Myocyte (in vitro differentiated cells): ENCODE measurements at places on chromosomes 16 and 17. TPM values are rescaled to one million over a fixed set of nuclear protein-coding genes. Genes with fewer than 3 reads are reported as not detected.

Gene PRR35
- total RNA-seq: 2.9 and 12.5 TPM in 2 replicates

DNA sequence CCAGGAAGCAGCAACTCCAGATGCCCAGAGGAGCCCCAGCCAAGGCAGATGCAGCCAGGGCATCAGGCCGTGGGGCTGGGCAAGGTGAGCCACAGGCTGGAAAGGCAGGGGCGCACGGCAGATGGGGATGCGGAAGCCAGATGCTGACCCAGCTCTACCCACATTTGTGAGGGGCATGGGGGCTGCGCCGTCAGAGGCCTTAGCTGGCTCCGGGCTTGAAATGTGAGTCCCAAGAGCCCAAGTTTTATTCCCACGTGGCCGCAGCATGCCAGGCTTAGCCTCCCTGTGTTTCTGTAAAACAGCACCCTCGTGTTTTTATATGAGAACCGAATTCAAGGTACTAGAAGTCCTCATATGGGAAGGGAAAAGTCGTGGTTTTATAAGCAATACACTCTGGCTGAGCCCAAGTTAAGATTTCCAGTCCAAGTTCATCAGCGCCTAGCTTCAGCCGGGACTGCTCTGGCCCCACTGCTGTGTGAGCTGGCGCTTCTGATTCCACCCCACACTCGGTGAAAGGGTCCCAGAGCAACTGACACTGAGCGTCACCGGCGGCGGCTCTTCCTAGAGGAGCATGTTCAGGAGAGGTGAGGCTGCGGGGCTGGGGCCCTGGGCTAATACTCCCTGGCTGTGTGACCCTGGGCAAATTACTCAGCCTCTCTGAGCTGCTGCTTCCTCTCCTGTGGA, 6.7 kb upstream of the C16orf95 start:
- no peak for DNase-seq

DNA sequence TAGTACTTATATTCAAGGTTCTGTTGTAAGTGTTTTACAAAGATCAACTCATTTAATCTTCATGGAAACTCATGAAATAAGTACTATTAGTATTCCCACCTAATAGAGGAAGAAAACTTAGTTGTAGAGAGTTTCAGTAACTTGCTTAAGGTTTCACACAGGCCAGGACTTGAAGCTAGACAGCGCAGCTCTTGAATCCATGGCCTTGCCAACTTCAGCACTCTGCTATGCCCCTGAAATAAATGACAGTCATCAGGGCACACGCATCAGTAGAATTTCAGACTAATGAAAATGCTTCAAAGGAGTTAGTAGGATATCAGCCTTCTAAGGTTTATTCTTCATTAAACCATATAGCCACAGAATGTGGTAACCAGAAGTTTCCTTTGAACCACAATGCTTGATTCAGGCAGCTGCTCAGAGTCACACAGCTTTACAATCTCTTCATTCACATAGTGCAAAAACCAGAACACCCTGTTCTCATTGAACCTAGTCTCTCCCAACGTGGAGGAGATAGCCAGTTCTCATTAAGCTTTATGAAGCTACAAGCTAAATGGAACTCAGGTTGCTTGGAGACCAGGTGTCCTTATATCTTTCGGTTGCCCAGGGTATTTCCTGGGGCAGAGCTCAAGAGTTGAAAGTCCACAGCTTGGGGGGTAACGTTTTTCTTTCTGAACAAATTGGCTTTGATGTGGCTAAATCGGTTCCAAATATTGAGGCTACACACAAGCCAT, 39.7 kb downstream of the KCNJ2 start:
- peak; percentile 51 for DNase-seq

- no peak for DNase-seq
These were observed 40.8 kb downstream of the METRNL start for GRCh38 chr17:83119987-83120864.

DNA sequence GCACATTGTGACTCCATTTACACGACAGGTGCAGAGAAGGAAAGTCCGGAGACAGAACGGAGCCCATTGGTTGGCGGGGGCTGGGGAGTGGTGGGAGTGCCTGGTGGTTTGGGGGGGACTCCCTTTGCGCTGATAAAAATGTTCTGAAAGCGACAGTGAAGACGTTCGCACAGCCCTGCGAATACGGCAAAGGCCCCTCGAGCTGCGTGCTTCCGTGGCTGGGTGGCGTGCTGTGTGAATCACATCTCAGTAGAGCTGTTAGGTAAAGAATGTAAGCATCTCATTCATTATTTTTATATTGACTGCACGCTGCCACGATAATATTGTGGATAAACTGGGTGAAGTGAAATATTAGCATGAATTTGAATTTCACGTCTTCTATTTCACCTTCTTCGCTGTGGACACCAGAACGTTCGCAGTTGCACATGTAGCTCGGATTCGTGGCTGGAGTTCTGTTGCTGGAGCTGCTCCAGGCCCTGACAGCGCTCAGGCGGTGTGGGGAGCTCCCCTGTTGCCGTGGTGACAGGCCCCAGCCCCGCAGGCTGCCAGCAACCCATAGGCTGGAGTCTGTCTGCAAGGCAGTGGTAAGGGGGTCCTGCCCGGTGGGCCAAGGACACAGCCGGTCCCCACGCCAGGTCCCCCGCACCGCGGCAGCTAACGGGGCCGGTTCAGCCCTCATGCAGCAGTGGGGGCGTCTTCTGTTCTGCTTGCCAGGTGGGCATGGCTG, 44.6 kb downstream of the SOX8 start:
- no peak for DNase-seq
